Activated naive CD4-positive, alpha-beta T cell treated with anti-CD3 and anti-CD28 coated beads for 36 hours (primary cell): ENCODE measurements at places on chromosomes 3 and 15. TPM values are rescaled to one million over a fixed set of nuclear protein-coding genes. Genes with fewer than 3 reads are reported as not detected.

The ROPN1 gene
- total RNA-seq = not detected

The CLDN18 gene
- not detected for total RNA-seq

The P2RY13 gene
- total RNA-seq = not detected

The ELP6 gene
- total RNA-seq = 32.7 TPM

The IRAK2 gene
- 6.9 TPM for total RNA-seq

The GADL1 gene
- total RNA-seq = not detected

The UROC1 gene
- total RNA-seq = not detected

The OR5H6 gene
- not detected for total RNA-seq

The IQCF5 gene
- not detected for total RNA-seq

DNA sequence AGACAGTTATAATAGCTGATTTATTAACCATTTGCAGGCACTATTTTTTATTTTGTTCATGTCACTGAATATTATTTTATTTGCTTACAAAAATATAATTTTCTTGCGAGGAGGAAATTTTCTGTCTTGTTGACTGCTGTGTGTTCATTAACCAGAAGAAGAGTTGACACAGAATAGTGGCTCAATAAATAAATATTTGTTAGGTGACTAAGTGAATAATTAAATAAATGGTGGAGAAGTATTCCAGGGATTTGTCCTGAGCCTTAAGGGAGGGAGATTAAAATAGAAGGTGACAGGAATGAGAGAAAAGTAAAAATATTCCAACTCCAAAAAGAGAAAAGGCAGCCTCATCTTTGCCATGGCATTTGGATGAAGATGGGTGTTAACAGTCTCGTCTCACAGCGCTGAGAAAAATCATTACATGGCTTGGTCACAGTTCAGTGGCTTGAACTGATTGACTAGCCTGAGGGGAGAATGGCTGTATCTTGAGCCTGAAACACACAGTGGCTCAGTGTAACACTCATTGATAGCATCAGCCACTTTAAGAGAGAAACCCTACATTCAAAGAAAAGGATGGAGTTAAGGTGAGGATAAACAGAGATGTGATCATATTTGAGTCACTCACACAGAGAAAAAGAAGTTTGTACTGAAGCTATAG, 449.9 kb upstream of the NAALADL2 start:
- DNase-seq = no peak
- no peak overlapping the region for H3K27ac ChIP-seq

DNA sequence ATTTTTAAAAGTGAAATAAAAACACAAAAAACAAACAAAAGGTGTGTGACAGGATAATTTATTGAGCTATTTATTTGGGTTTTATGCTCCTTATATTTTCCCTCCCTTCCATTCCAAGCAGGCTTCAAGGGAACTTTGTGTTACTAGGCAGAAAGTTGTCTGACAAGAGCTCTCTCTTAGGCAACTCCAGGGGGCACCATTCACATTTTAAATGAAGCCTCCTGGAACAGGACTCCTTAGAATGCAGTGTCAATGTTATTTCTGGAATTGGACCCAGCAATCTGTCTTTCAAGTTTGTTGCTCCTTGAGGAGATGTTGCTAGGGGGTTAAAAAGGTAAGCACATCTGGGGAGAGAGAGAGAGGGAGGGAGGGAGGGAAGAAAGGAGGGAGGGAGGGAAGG, 5.4 kb upstream of the RFX7 start:
- H3K4me3 ChIP-seq = no peak overlapping the region
- H3K36me3 ChIP-seq = peaks cover 1% of the 10 kb centered on the region
- no peak for DNase-seq

DNA sequence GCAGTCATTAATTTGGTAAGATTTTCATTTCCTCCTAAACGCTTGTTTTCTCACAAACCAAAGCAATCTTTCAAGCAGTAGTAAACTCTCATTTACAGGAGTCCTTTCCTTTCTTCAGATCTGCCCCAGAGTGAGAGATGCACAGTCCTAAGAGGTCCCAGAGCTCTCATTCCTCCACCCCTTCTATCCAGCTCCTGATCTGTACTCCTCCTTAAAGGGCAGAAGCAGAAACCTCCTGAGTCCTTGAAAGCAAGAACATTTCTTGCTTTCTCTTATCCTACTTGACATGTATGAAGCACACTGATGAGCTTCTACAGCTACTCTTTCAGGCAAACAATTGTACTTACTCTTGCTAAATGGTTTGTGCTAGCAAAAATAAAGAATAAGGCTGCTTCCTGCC, 11.7 kb downstream of the EXD1 start:
- no peak overlapping the region for H3K4me3 ChIP-seq
- DNase-seq = no peak
- no peaks in the 10 kb centered on the region for H3K4me1 ChIP-seq
- H3K27me3 ChIP-seq = peaks cover 2% of the 10 kb centered on the region
- H3K36me3 ChIP-seq = no peaks in the 10 kb centered on the region

DNA sequence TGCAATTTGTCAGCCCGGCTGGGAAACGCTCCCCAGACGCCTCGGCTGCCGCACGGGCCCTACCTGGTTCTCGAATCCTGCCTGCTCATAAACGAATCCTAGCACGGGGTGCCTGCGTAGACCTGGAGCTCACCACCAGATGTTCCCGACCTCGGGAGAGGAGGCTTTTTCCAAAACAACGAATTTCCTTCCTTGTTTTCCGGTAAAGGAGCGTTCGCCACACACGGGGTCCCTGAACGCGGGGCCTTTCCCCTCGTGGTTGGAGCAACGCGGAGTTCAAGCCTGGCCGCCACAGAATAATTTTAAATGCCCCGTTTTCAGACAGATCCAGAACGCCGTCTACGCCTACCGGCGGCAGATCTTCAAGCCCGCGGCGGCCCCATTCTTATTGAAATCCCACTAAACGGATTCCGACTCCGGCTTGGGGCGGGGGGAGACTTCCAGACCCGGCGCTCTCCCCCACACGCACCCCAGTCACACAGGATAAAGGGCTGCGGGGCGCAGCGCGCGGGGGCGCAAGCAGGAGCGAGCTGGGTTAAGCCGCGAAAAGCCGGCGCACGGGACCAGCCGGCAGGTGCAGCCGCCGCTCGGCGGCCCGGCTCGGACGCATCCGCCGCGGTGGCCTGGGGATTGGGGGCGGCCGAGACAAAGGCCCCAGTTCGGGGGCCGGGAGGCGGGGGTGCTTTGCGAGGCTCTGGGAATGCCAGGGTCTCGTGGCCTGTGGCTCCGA, 895 bp downstream of the GATA2 start:
- DNase-seq = no peak
- H3K27ac ChIP-seq = no peak overlapping the region
- peaks cover 28% of the 10 kb centered on the region for H3K4me1 ChIP-seq
- peak overlapping the region; percentile 23 for H3K4me3 ChIP-seq

DNA sequence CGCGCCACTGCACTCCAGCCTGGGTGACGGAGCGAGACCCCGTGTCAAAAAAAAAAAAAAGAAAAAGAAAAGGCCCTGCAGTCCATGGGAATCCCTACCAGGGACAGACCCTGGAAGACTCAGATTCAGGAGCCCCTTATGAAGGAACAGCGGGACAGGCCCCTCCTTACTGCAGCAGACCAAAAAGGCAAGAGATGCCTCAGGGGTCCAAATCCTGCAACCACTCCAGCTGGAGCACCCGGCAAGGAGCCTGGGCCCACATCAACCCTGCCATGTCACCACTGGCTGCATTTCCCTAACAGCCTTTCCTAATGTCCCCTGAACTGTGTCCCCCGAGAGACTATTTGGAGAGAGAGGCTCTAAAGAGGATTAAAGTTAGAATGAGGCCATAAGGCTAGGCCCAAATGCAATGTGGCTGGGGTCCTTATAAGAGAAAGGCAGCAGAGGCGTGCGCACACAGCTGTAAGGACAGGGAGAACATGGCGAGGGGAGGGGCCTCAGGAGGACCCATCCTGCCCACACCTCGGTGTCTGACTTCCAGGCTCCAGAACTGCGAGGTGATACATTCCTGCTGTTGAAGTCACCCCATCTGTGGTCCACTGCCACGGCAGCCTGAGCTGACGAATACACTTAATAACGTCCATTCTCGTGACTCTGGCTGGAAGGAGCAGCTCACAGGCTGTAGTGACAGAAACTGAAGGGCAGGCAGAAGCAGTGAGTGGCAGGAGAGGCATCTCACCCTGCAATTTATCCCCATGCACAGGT, 78.1 kb downstream of the ATP10A start:
- no peak for DNase-seq
- no peak overlapping the region for H3K4me3 ChIP-seq
- peaks cover 44% of the 10 kb centered on the region for H3K4me1 ChIP-seq
- H3K27ac ChIP-seq = no peak overlapping the region
- H3K36me3 ChIP-seq = peaks cover 4% of the 10 kb centered on the region
- H3K27me3 ChIP-seq = no peaks in the 10 kb centered on the region

GRCh38 chr3:87771337-87772192, 287.2 kb downstream of the CGGBP1 start:
- DNase-seq = peak; percentile 56
- H3K36me3 ChIP-seq = no peaks in the 10 kb centered on the region
- H3K27me3 ChIP-seq = peaks cover 17% of the 10 kb centered on the region
- no peaks in the 10 kb centered on the region for H3K4me1 ChIP-seq
- no peak overlapping the region for H3K4me3 ChIP-seq
- H3K27ac ChIP-seq = no peak overlapping the region

GRCh38 chr3:4358273-4358672, 55.1 kb downstream of the SETMAR start:
- DNase-seq = no peak
- H3K4me1 ChIP-seq = no peaks in the 10 kb centered on the region
- no peak overlapping the region for H3K27ac ChIP-seq
- no peak overlapping the region for H3K4me3 ChIP-seq
- H3K27me3 ChIP-seq = no peaks in the 10 kb centered on the region

GRCh38 chr15:57340682-57341259, 35.5 kb upstream of the CGNL1 start:
- H3K27ac ChIP-seq = no peak overlapping the region
- peak; percentile 52 for DNase-seq
- no peaks in the 10 kb centered on the region for H3K36me3 ChIP-seq

GRCh38 chr3:151219056-151219455, 16.0 kb upstream of the GPR171 start:
- H3K27me3 ChIP-seq = no peaks in the 10 kb centered on the region
- peaks cover 5% of the 10 kb centered on the region for H3K36me3 ChIP-seq
- DNase-seq = no peak
- H3K4me3 ChIP-seq = no peak overlapping the region
- H3K4me1 ChIP-seq = peaks cover 21% of the 10 kb centered on the region
- no peak overlapping the region for H3K27ac ChIP-seq

DNA sequence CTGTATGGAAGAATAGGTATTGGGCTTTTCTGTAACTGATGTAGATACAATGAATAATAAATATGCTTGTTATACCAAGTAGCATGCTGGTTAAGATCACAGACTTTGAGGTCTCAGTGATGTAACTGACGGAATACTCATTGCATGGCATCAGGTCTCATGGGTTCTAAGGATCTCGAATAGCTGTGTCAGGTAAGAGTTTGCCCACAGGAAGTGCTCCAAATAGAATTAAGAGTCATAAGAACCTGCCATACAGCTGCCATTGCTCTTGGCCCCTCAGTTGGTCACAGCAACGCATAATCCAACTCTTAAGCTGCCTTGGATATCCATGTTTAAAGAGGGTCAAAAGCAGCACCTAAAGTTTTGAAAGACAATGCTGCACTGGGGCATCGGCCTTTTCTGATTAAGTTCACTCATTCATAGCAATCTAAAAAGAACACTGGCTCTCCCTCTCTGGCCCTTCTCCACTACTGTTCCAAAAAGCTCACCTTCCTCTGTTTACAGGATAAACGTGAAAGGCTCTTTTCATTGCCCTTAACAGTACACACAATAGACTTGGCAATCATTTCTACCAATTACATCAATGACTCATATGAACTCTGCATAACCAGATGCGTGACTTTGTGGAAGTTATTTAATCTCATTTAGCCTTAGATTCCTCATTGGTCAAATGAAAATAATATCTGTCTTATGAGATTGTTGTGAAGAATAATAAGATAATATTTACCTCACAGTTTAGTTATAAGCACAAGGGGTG, 74.6 kb downstream of the ZBTB20 start:
- no peak overlapping the region for H3K4me3 ChIP-seq
- H3K36me3 ChIP-seq = peaks cover 14% of the 10 kb centered on the region
- H3K27me3 ChIP-seq = no peaks in the 10 kb centered on the region

DNA sequence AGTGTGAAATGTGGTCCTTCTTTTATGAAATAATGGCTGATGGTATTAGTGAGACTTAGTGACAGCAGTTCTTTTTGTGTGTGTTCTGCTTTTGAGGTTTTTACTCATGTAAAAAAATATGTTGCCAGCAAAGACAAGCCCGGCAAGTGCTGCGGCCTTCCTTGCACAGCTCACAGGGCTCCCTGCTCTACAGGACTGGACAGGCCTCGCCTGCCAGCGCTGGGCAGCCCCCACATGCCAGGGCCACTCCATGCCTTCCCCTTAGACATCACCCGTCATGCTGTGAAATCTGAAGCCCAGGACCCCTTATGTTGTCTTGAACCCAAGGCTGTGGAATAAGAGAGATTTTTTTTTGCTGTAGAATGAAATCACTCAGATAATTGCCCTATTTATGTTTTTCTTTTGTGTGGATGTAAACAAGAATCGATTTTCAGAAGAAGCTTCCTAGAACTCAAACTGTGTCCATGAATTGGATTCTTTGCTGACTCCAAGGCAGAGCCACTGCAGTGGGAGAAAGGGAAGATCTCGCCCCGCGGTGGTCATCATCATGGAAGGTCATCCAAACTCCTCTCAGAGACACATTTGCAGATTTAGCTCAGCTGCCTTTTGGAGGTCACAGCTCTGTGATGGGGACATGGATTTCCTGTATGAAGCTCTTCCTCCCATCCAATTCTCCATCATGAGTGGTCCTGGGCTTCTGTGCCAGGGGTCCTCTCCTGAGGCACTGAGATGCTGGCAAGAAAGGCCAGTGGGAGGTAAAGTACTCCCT, 150.8 kb downstream of the ATP10A start:
- no peak for DNase-seq
- no peaks in the 10 kb centered on the region for H3K36me3 ChIP-seq
- H3K4me3 ChIP-seq = no peak overlapping the region
- no peaks in the 10 kb centered on the region for H3K27me3 ChIP-seq
- H3K4me1 ChIP-seq = no peaks in the 10 kb centered on the region
- no peak overlapping the region for H3K27ac ChIP-seq

DNA sequence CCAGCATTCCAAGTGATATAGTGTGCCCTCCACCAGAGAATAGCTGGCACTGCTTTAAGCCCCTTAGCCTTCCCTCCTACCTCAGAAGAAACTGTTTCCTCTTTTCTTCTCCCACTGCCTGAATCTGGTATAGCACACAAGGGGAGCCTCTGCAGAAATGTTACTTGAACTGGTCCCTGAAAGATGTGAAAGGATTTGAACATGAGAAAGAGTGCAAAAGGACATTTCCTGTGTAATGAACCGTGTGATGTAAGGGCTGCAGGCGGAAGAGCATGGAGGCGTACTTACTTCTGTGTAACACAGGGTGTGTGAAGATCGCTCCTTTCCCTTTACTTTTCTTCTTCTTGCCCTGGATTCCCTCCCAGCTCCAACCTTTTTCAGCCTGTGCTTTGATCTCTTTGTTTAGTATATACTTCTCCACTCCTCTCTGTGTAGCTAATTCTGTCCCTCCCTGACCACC, 8.4 kb downstream of the TMOD3 start:
- DNase-seq = peak; percentile 38
- H3K36me3 ChIP-seq = peaks cover 1% of the 10 kb centered on the region
- H3K27me3 ChIP-seq = no peaks in the 10 kb centered on the region
- H3K27ac ChIP-seq = no peak overlapping the region
- H3K4me3 ChIP-seq = peak overlapping the region; percentile 70

GRCh38 chr3:13352621-13353131, 67.4 kb downstream of the NUP210 start:
- DNase-seq = peak; percentile 69
- H3K27ac ChIP-seq = peak overlapping the region; percentile 64
- no peak overlapping the region for H3K4me3 ChIP-seq
- H3K36me3 ChIP-seq = peaks cover 72% of the 10 kb centered on the region
